ENCODE measurements at places on chromosomes 2 and 18.

- no peak for DNase-seq
Measured at GRCh38 chr2:41116106-41116797, 664.4 kb upstream of the SLC8A1 start.

- DNase-seq: no peak
Measured at GRCh38 chr2:144890828-144891227, 370.9 kb upstream of the ZEB2 start.

- no peak for DNase-seq
Measured at GRCh38 chr2:3472966-3473365, 46.4 kb downstream of the ADI1 start.

DNA sequence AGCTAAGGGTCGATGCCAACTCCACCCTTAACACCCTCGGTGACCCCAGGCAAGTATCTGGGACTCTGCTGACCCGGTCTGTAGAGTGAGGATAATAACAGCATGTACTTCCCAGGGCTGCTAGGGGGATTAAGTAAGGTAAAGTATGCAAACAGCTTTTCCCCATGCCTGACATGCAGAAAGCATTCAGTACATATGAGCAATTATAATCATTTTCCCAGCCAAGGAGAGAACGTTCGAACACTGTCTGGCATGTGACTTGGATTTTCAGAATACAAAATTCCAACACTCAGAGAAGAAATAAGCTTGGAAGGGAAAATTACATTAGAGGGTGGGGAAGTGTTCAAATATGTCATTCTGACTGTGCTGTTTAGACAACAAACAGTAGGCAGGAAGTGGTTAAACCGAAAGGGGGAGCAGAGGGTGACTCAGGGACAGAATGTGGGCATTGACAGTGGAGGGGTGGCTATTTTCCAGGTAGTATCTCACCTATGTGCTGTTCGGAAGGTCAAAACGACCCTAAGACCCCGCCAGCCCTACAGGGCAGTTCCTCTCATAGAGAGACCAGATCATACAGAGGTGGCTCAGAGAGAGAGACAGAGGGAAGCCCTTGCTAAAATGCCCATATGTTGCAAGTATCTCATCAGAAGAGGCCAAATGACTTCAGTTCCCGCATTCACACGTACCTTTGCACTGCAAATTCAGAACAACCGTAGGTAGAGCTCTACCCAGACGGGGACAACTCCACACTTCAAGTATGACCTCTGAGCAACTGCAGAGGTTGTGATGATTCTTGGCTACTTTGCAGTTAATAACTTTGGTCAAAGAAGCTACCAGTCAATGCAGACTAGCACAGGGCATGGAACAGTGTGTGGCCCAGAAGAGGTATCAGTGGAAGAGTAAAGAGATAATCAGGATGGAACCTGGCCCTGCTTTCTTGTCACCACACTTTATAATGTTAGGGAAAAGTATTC is 14.8 kb downstream of the ASPRV1 start:
- DNase-seq: peak; percentile 87

GRCh38 chr2:141137122-141137693 is 993.6 kb downstream of the LRP1B start:
- peak; percentile 2 for DNase-seq

DNA sequence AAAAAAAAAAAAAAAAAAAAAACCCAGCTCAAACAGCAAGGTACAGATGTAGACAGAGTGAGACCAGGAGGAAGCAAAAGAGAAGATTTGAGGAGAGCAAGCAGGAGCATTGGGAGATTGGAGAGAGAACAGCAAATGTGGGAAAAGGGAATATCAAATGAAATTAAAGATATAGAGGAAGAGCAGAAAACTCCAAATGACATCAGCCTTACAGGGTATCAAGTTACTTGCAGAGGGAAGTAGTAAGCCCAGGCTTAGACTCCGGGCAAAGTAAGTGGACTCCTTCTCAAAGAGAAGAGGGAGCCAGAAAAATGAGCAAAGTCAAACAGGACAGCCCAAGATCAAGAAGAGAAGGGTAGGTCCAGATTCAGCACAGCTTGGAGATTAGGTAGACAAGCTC is 93.3 kb upstream of the PPP1CB start:
- no peak for DNase-seq

- DNase-seq: peak; percentile 2
Measured at GRCh38 chr18:25561918-25562317, 210.0 kb upstream of the ZNF521 start.

DNA sequence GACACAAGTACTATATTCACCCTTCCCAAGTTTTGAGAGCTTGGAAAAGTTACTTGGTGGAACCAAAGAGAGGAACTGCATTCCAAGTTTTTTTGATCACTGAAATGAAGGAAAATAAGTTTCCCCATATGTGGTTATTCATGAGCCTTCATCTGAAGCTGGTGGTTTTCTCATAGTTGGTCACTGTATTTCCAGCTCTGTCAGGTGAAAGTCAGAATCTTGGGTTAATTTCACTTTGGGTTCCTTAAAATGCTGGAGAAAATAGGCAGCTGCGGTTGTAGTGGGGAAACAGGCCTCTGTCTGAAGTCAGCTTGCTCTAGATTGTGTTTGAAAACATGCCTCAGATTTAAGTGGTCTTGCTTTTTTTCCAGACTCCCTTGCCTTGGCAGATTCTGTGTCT is 200.5 kb downstream of the HRH4 start:
- no peak for DNase-seq

DNA sequence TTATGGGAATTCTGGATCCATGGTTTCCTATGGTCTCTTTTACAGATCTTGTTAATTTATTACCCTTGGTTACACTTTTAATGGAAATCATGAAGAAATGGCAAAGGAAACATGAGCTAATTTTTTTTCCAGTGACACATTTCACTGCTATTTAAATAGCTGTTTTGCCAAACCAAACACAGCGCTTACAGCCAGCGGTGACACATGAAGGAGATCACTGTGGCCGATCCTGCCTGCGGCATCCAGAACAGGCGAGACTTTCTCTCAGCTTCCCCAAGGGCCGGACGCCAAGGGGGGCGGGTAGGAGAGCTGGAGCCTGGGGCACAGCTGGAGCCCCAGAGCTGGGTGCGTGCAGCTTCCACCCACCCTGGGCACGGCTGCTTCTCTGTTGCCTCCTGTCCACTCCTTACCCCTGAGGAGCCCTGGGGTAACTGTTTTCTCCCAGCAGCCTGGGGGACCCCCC is 81.4 kb upstream of the PKDCC start:
- DNase-seq: no peak

DNA sequence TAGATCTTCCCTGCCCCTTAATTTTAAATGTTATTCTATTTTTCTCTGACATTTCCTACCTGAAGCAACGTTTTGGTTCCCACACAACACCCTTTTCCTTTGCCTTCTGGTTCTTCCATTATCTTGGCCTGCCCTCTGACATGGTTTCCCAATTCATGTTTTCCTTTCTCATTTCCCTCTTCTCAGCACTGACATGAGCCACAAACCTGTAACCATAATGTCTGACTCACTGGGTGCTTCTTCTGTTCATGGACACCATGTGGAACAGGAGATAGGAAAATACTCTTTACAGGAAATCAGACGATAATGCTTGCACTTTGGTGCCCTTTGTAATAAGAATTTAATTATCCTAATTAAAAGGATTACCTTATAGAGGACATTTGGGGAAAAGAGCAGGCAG is 142.0 kb downstream of the ZEB2 start:
- DNase-seq: no peak

DNA sequence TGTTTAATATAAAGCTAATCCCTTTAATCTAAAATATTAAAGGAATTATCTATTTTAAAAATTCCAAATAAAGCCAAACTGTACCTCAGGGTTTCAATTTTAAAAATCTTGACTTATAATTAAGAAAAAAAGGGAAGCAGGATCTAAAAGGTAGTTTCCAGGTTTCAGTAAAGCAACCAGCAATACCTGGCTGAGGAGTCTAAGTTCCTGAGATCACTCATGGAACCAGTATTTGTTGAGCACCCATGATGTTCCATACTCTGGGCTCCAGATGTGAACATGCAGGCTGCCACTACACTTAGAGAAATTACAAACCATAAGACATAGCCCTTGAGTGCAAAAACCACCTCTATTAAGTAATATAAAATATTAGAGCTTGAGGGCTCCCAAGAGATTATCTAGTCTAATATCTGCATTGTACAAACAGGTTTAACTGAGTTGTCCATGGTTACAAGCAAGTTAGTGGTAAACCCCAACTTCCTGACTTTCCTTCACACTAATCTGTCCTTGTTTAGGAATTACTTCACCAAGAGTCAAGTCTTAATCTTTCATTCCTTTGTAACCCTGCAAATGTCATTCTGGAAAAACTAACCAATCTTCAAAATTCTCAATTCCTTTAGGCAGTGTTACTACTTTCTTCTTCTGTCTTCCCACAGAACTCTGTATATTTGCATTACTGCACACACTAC is 49.2 kb downstream of the CLASP1 start:
- no peak for DNase-seq

GRCh38 chr2:202373490-202373889 is 2.6 kb upstream of the BMPR2 start:
- DNase-seq: no peak

DNA sequence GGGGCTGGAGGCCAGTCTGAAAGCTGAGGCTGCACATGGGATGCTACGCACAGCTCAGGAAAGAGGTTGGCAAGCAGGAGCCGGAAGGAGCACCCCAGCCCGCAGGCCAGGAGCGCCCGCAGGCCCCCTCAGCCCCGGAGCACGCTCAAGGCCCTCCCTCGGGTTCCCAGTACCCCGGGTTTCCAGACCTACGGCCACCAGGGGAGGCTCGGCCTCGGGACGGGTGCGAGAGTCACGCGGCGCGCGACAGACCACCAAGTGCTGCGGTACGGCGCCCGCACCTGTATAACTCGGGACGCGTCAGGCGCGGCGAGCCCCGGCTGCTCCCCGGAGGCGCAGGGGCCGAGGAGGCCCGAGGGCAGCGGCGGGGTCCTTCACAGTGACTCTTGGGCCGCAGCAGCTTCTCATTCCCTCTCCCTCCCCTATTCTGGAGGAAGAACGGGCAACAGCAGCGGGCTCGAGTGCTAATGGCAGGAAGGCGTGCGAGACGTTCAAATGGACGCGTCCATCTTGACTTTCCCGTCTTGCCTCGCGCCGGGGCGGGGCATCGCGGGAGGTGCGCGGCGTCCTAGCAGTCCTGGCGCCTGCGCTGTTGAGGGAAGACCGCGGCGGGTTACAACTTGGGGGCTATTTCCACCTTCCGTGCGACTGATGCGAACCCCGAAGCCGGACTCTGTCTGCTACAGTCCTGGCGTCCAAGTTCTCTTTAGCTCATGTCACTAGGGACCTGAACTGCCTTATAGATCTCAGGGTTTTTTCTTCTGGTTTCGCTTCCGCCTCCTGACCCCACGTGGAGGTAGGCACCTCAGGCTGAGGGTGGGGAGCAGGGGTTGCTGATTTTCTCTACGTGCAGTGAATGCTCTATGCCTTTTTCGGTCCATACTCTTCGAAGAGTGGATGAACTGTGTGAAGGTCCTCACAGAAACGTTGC is at the start of gene ANAPC1:
ANAPC1 (minus strand) TSS at position 533 of the 931 bp plus-strand sequence. CDS start 3,368 bp downstream, outside the sequence.
- peak; percentile 94 for DNase-seq

DNA sequence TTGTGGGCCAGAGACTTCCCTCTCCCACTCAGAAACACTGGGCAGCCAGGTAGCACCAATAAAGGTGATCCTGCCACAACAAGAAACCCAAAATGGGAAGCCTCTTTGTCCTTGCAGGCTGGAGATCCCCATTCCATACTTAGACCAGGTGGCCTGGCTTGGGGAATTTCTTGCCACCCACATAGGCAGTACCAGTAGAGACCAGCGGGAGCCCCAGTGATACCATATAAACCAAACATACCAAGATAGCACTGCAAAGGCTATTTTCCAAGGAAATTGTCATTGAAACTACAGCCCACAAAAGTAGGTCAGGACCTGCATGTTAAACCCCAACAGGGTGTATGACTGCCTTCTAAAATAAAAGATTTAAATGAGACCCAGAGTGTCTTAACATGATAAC is 171.6 kb downstream of the DIS3L2 start:
- no peak for DNase-seq

GRCh38 chr18:65906621-65907034 is 155.8 kb downstream of the CDH7 start:
- no peak for DNase-seq

GRCh38 chr2:43038696-43039094 is 187.7 kb downstream of the ZFP36L2 start:
- no peak for DNase-seq

- DNase-seq: no peak
Measured at GRCh38 chr18:79553154-79553553, 126.4 kb upstream of the CTDP1 start.

DNA sequence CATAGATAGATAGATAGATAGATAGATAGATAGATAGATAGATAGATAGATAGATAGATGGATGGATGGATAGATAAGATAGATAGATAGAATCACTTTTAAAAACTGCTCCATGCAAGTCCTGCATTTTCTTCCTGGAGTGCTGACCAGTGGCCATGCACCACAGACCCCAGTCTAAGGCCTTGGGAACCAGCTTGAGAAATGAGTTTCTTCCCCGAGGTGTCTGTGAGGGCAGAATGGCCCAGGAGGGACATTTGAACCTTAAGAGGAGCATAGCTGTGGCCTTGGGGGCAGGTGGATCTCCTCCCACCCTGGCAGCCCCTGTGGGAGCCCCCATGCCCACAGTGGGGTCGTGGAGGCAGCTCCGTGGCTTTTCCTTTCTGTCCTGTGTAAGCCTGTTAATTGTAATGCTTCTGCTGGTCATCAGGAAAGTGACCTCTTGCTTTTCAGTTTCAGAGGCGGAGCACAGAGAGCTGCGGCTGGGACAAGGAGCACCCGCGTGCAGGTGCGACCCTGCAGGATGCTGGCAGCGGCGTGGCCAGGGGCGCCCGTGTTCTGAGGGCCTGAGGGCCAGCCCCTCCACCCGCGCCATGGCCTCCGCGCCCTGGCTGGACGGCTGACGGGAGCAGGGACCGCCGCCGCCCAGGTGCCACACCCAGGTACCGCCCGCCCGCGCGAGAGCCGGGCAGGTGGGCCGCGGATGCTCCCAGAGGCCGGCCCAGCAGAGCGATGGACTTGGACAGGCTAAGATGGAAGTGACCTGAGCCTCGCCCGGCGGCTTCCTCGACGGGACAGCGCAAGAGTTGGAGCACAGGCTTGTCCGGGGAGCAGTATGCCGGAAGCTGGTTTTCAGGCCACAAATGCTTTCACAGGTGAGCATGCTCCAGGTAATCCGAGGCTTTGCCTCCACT is 168.6 kb downstream of the LDLRAD4 start:
- DNase-seq: no peak

DNA sequence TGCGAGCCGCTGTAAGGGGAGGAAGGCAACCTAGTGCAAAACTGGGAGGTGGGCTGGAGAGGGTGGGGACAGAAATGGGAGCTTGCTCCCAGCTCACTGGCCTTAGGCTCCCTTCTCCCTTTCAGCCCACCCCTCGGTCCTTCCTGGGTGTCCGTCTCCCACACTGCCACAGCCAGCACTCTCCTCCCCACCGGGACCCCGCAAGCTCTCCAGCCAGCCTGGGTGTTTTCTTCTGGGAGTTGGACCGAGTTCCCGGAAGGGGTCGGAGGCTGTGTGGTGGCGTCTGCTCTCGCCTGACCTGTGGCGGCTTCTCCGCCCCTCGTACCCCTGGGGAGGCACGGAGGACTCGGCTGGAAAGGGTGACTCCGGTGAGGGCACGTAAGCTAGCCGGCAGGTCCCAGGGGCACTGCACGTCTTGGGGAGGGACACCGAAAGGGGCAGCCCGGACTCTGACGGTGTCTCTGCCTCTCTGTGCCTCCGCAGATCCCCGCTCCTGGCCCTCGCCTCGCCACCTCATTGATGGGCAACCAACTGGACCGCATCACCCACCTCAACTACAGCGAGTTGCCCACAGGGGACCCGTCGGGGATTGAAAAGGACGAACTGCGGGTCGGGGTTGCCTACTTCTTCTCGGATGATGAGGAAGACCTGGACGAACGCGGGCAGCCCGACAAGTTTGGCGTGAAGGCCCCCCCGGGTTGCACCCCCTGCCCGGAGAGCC is 1.1 kb downstream of the LRATD1 start:
- DNase-seq: no peak
